Vagina (tissue), 2 donors: ENCODE measurements at places on chromosomes 16 and 17. TPM values are rescaled to one million over a fixed set of nuclear protein-coding genes. Genes with fewer than 3 reads are reported as not detected.
A peak's percentile ranks its signal among the peaks of the same experiment; 100 is the strongest.

DNA sequence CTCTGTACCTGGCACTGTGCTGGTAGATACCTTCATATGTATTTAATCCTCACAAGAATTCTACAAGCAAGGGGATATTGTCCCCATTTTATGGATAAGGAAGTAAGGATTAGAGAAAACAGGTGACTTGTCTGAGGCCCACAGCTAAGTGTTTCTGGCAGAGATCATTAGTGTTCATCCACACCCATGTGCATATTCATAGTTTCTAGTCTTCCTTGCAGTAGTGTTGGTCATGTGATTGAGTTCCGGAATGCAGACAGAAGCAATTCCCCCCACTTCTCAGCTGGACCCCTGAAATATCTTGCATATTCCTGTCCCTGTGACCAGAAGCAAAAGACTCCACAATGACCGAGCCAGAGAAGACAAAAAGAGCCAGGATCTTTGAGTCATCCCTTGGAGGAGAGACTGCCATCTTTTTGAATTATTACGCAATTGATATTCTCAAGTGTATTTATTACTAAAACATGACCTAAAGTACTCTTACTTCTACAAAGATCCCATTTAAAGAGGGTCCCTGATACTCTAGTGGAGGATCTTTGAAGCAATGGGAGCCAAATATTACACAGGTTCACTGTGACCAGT lies 43.4 kb downstream of the SOX9 start:
- no peaks in the 10 kb centered on the region for H3K36me3 ChIP-seq
- no peak overlapping the region for H3K27ac ChIP-seq
- no peaks in the 10 kb centered on the region for H3K4me1 ChIP-seq
- DNase-seq = no peak
- no peak overlapping the region for H3K4me3 ChIP-seq

GRCh38 chr16:733382-734207 lies 6.7 kb downstream of the HAGHL start:
- DNase-seq = no peak
- H3K4me3 ChIP-seq = no peak overlapping the region
- no peaks in the 10 kb centered on the region for H3K27me3 ChIP-seq
- no peaks in the 10 kb centered on the region for H3K36me3 ChIP-seq

DNA sequence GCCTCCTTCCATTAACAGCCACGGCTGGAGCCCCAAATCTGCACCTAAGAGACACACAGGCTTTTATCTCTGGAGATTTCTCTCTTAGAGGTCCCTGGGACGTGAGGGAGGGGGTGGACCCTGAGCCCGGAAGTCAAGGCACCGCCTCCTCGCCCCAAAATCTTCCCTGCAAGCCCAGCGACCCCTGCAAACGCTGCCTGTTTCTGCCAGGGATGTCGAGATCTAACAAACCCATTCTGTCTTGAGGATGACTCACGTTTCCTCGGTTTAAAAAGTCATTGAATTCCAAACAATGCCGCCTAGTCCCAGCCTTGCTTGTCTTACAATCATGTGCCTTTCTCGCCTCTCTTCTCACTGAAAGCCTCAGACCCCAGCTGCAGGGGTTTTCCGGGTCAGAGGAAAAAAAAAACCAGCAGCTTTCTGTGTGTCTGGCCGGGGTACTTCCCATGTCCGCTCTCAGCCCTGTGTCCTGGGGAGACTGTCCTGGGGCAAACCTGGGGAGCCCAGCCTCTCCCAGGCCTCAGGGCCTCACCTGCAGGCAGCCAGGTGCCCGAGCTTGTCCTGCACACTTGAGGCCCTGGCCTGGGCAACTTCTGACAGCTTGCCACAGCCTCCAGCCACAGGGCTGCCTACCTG lies 15.4 kb downstream of the ARL2BP start:
- H3K27ac ChIP-seq = peak overlapping the region; percentile 69
- H3K4me1 ChIP-seq = peaks cover 53% of the 10 kb centered on the region
- peaks cover under 1% of the 10 kb centered on the region for H3K36me3 ChIP-seq

GRCh38 chr16:53611179-53611696 lies 92.4 kb downstream of the RPGRIP1L start:
- no peaks in the 10 kb centered on the region for H3K4me1 ChIP-seq
- no peak overlapping the region for H3K4me3 ChIP-seq
- DNase-seq = no peak
- no peaks in the 10 kb centered on the region for H3K27me3 ChIP-seq
- no peaks in the 10 kb centered on the region for H3K36me3 ChIP-seq

DNA sequence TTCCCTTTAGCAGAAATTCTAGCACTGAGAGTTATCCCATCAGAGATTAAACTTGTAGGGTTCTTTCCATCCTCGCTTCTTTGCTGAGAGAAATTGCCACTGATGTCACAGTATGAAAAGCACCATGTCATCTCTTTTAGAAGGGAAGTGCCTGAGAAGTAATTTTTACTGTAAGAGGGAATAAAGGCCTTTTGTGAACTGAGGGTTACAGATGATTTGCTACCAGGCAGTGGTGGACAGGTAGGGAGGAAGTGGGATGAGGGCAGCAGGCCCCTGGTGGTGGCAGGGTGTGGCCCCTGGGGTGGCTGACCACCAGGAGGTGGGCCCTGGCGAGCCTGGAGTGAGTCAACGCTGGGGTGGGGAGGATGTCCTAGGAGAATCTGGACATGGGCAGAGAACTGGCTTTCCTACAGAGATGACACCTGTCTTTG lies 6.4 kb upstream of the MILR1 start:
- no peaks in the 10 kb centered on the region for H3K27me3 ChIP-seq
- no peak for DNase-seq
- H3K4me3 ChIP-seq = no peak overlapping the region
- no peak overlapping the region for H3K27ac ChIP-seq

- H3K27ac ChIP-seq = peak overlapping the region; percentile 64
- no peaks in the 10 kb centered on the region for H3K27me3 ChIP-seq
- H3K36me3 ChIP-seq = no peaks in the 10 kb centered on the region
Observed at GRCh38 chr17:2138318-2138717, 83.4 kb downstream of the HIC1 start.

GRCh38 chr17:40859536-40859935 lies 7.5 kb downstream of the KRT12 start:
- H3K27me3 ChIP-seq = no peaks in the 10 kb centered on the region
- peaks cover 14% of the 10 kb centered on the region for H3K4me1 ChIP-seq
- H3K27ac ChIP-seq = peak overlapping the region; percentile 22
- H3K4me3 ChIP-seq = no peak overlapping the region
- no peaks in the 10 kb centered on the region for H3K36me3 ChIP-seq

- H3K36me3 ChIP-seq = no peaks in the 10 kb centered on the region
- H3K27ac ChIP-seq = no peak overlapping the region
- H3K4me3 ChIP-seq = no peak overlapping the region
- H3K27me3 ChIP-seq = no peaks in the 10 kb centered on the region
Observed at GRCh38 chr17:4839965-4840892, 7.1 kb downstream of the MINK1 start.

GRCh38 chr16:71311553-71312158 lies 22.5 kb upstream of the CMTR2 start:
- H3K4me1 ChIP-seq = no peaks in the 10 kb centered on the region
- H3K27ac ChIP-seq = no peak overlapping the region
- H3K4me3 ChIP-seq = no peak overlapping the region
- H3K27me3 ChIP-seq = no peaks in the 10 kb centered on the region
- H3K36me3 ChIP-seq = no peaks in the 10 kb centered on the region

DNA sequence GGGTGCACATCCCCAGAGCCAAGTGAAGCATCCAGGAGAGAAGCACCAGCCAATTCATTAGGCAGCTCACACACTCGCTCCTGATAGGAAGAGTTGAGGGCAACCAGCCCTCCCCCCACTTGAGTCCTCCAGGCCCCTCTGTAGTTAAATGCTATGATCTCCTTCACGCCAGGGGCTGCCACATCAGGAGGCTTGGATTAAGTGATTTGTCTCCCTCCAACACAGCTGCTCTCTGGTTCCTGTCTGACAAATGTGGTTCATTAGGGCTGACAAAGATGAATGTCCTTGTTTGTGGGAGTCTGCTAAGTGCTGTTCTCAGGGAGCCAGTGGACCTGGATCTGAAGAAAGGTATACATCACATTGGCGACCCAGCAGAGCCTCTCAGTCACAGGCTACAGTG lies 94.5 kb upstream of the WSCD1 start:
- no peak overlapping the region for H3K4me3 ChIP-seq
- DNase-seq = no peak
- H3K27me3 ChIP-seq = no peaks in the 10 kb centered on the region
- H3K4me1 ChIP-seq = no peaks in the 10 kb centered on the region
- H3K27ac ChIP-seq = no peak overlapping the region
- H3K36me3 ChIP-seq = no peaks in the 10 kb centered on the region

GRCh38 chr16:51756447-51757123 lies 605.5 kb upstream of the SALL1 start:
- no peaks in the 10 kb centered on the region for H3K4me1 ChIP-seq
- no peaks in the 10 kb centered on the region for H3K27me3 ChIP-seq
- no peak for DNase-seq

DNA sequence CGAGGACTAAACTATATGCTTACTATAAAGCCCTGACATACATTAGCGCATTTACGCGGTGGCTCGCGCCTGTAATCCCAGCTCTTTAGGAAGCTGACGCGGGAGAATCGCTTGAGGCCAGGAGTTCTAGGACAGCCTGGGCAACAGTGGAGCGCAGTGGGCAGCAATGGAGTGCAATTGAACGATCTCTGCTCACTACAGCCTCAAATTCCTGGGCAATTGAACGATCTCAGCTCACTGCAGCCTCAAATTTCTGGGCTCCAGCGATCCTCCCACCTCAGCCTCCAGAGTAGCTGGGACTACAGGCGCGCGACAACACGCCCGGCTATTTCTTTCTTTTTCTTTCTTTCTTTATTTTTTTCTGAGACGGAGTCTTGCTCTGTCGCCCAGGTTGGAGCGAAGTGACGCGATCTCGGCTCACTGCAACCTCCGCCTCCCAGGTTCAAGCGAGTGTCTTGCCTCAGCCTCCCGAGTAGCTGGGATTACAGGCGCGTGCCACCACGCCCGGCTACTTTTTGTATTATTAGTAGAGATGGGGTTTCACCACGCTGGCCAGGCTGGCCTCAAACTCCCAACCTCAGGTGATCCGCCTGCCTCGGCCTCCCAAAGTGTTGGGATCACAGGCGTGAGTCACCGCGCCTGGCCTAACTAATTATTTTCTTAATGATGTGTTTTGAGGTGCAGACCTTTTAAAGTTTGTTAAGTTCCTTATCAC lies 506 bp upstream of the COG7 start:
- H3K4me3 ChIP-seq = peak overlapping the region; percentile 89
- H3K36me3 ChIP-seq = no peaks in the 10 kb centered on the region
- no peaks in the 10 kb centered on the region for H3K27me3 ChIP-seq
- DNase-seq = no peak
- H3K27ac ChIP-seq = peak overlapping the region; percentile 71

DNA sequence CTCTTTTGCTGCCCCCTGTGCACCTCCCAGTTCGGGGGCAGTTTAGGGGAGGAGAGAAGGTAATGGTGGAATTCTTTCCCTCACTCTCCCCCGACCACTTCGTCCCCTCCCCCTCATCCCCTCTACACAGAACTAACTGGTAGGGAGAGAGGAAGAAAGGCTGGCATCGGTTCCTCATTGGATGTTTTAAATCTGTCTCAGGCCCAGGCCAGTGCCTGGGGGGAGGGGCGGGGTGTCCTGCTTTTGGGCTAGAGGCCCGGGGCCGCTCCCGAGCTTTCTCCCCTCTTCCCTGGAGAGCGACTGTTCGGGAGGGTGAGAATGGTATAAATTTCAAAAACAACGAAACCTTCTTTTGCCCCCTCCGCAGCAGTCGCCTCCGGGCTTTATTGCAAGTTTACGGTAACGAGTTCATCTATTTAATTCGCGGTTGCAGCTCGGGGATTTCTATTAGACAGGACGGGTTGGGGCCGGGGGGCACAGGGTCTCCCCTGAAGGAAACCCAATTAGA lies at the start of gene PRAC2:
PRAC2 (plus strand) TSS at position 271 of the 508 bp plus-strand sequence. CDS start 1,226 bp downstream, outside the sequence.
- H3K4me3 ChIP-seq = peak within 1 kb of the TSS; percentile 12
- DNase-seq = no peak
- peaks cover 50% of the 10 kb centered on the region for H3K4me1 ChIP-seq
- no peaks in the 10 kb centered on the region for H3K36me3 ChIP-seq
- H3K27me3 ChIP-seq = peaks cover 18% of the 10 kb centered on the region
- peak within 1 kb of the TSS; percentile 10 for H3K27ac ChIP-seq

GRCh38 chr16:79171931-79172705 lies 428.4 kb downstream of the MAF start:
- H3K27ac ChIP-seq = no peak overlapping the region
- no peaks in the 10 kb centered on the region for H3K27me3 ChIP-seq
- no peaks in the 10 kb centered on the region for H3K4me1 ChIP-seq
- H3K4me3 ChIP-seq = no peak overlapping the region

GRCh38 chr17:27944546-27945332 lies 51.6 kb upstream of the LYRM9 start:
- DNase-seq = no peak
- H3K4me3 ChIP-seq = no peak overlapping the region
- no peaks in the 10 kb centered on the region for H3K4me1 ChIP-seq
- no peaks in the 10 kb centered on the region for H3K36me3 ChIP-seq
- H3K27ac ChIP-seq = no peak overlapping the region
- no peaks in the 10 kb centered on the region for H3K27me3 ChIP-seq

- H3K36me3 ChIP-seq = no peaks in the 10 kb centered on the region
- H3K4me1 ChIP-seq = peaks cover 8% of the 10 kb centered on the region
- DNase-seq = no peak
- H3K27ac ChIP-seq = no peak overlapping the region
- H3K4me3 ChIP-seq = no peak overlapping the region
Observed at GRCh38 chr16:86221085-86221484, 289.2 kb upstream of the FOXF1 start.

DNA sequence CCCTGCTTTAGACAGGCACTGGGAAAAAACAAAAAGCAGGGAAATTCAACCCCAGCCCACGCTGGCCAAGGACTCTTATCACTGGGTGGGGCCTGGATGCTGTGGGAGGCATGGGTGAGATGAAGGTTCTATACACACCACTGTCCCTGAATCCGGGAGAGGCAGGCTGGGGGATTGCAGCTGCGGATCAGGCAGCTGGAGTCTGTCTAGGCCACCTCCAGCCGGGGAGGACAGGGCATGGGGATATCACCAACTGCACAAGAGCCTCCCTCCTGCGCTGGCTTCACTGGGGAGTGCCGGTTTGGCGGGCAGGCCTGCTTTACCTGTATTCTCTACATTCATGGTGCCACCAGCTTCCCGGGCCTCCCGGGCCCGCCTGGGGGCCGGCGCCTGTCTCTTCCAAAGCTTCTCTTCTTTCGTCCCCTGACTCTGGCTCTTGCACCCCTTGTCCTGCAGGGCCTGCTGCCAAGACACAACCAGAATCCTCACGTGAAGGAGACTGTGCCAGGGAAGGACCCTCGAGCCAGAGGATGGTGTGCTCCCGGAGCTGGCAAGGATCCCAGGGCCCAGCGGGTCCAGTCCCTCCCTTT lies 13.9 kb downstream of the KIFC3 start:
- H3K27ac ChIP-seq = peak overlapping the region; percentile 68
- DNase-seq = no peak
- H3K4me1 ChIP-seq = peaks cover 27% of the 10 kb centered on the region
- H3K36me3 ChIP-seq = no peaks in the 10 kb centered on the region
- H3K27me3 ChIP-seq = no peaks in the 10 kb centered on the region

Gene CFAP97D1
- not detected for total RNA-seq

Gene VAC14
- 38.1 TPM for total RNA-seq

Gene CDK5RAP3
- 144 TPM for total RNA-seq

Gene CLDN7
- 75.9 TPM for total RNA-seq

Gene KRT23
- 0.98 TPM for total RNA-seq

Gene CCL16
- total RNA-seq = not detected

Gene ASGR1
- total RNA-seq = 2.5 TPM

Gene OR1F1
- total RNA-seq = not detected

Gene NRN1L
- total RNA-seq = not detected

Gene PRRT2
- total RNA-seq = 20.4 TPM
